Omental fat pad (tissue), 4 donors: ENCODE measurements at places on chromosomes 11 and 22.

DNA sequence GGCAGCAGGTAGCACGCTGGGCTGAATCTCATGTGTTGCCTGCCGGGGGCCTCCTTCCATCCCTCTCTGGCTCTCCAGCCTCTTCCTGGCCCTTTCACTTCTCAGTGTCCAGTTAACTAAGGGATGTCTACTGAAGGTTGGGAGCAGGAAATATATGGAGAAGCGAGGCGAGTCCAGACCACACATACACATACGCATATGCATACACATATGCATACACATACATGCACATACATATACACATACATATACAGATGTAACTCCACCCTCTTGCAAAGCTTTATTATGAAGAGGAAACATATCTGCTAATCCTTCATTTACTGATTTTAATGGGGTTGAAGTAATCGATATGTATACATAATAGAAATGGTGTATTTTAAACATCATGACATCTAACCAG, 636.1 kb upstream of the CCDC179 start:
- DNase-seq: no peak

- no peak for DNase-seq
These were observed 129.0 kb downstream of the ETS1 start for GRCh38 chr11:128458321-128458720.

GRCh38 chr11:126331286-126331685, 24.2 kb upstream of the ST3GAL4 start:
- DNase-seq: no peak

GRCh38 chr22:22710719-22711531, 66.5 kb downstream of the GGTLC2 start:
- peak; percentile 85 for DNase-seq

- DNase-seq: no peak
These were observed 4.8 kb downstream of the VPS26B start for GRCh38 chr11:134229126-134229790.

- no peak for DNase-seq
These were observed 4.8 kb upstream of the NAP1L4 start for GRCh38 chr11:2996976-2997375.

- DNase-seq: no peak
These were observed 12.3 kb downstream of the RBM4B start for GRCh38 chr11:66665369-66665768.

DNA sequence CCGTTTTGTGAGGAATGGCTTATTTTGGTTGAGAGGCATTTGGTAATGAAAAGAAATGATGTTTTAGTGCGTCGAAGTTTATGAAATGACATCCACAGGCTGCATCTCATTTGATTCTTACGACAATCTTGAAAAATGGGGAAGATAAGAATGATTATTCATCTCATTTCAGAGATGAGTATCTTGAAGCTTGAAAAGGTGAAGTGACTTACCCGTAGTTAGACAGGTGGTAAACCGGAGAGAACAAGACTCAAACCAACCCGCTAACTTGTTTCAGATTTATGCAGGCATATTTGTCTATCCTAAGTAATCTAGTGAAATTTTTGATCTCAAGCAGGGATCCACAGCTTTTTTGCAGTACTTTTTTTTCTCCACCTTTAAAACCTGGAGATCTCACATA, 9.1 kb upstream of the SORL1-AS1 start:
- DNase-seq: no peak

DNA sequence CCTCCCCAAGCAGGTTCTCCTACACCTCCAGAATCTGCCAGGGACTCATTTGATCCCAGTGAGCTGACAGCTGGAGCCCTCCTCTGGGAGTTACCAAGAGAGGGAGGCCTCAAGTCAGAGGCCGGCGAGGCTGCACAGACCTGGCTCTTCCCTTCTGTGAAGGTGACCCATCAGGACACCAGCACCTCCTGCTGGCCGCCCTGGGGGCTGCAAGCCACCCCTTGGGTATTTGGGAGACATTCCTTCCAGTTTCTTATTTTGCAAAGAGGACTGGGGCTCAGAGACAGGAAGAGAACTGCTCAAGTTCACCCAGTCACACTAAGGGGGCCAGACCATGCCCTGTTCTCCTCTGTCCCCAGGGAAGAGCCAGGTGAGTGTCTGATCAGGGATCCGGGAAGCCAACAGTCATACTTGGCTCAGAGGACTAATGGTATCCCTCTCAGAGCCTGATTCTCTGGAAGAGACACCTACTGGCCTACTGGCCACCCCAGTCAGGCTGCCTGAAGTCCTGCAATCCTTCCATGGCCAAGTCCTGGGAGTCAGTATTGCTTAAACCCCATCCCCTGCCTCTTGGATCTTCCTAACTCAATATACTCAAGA, 40.5 kb upstream of the RIC3 start:
- no peak for DNase-seq

DNA sequence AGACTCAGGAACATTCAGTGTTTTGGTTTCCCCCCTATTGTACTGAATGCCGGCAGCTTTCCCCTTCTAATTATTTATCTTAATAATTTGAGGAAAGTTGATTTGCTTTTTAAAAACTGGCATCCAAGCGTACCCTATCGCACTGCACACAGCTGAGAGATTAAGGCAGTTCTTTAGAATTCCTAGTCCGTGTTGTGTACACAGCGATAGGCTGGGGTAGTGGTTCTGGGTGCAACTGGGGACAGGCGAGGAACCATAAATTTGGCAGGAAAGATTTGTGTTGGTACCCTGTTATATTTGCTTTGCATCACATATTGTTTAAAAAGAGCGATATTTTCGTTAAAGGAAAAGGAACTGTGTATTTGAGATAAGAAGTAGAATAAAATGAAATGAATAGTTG, 39.2 kb downstream of the PTPRJ start:
- no peak for DNase-seq

- DNase-seq: no peak
These were observed 9.6 kb upstream of the MYH9 start for GRCh38 chr22:36397131-36398093.

DNA sequence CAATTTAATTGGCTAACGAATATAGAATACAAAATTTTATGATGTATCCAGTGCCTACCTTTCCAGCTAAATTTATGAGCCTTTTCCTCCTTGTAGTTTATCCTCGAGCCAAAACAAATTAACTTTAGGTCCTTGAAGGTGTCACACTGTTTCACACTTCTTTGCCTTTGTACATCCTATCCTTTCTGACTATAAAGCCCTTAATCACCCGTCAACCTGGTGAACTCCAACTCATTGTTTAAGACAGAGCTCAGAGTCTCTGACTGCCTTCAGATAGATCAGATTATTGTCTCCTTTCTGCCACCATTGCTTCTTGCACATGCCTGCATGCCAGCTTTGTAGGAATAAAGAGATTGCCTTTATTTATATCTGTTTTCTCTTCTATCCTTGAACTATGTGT, 58.8 kb downstream of the CNTN5 start:
- DNase-seq: no peak

DNA sequence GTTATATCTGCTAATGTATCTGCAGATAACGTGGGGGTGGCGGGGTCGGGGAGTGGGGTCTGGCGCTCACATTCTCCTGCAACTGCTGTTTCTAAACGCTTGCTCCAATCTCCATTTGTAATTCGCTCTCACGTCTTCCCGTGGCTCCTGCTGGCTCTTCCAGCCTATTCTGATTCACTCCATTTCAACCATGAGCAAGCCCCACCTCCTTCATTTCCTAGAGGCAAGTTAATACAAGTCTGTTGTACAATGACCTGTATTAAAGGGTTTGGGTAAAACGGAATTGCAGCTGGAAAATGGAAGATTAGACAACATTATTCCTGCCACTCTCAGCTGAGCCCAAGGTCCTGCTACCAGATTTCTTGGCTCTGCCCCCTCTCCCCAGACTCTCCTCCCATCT, 132.3 kb downstream of the CSNK2A3 start:
- DNase-seq: no peak

DNA sequence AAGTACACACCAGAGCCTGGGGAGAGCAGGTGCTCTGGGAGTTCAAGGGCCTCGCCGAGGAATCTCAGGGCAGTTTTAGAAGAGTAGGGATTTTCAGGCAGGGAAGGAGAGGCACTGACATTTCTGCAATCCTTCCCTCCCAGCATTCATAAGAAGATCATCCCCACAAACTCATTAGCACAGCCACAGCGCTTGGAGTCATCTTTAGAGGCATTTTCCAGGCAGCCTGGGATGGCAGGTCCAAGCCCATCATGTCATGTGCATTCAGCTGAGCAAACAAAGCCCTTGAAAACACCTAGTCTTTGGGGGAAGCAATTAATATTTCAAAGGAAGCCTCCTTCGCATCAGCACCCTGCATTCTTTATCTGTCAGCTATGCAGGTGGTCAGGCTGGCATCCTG, 43.8 kb downstream of the MAP6 start:
- no peak for DNase-seq

DNA sequence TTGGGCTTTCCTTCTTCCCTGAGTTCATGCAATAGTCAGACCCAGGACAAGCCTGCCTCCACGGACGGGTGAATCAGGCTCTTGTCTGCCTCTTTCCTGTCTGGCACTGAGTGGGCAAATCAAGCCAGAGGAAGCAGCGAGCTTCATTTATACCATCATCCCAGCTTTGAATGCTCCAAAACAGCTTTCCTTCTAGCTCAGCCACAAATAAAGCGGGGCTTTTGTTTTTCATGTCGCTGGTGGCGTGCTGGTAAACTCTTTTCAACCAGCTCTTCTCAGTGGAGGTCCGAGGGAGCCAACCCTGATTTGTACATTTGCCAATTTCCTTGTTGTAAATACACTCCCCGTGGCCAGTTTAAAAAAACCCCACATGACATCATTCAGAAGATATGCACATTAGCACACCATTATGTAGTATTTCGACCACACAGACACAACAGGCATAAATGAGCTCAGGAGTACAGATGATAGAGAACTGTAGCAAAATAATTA, 8.6 kb downstream of the C11orf91 start:
- no peak for DNase-seq

- no peak for DNase-seq
These were observed 143.9 kb downstream of the CADM1 start for GRCh38 chr11:115360186-115360824.

DNA sequence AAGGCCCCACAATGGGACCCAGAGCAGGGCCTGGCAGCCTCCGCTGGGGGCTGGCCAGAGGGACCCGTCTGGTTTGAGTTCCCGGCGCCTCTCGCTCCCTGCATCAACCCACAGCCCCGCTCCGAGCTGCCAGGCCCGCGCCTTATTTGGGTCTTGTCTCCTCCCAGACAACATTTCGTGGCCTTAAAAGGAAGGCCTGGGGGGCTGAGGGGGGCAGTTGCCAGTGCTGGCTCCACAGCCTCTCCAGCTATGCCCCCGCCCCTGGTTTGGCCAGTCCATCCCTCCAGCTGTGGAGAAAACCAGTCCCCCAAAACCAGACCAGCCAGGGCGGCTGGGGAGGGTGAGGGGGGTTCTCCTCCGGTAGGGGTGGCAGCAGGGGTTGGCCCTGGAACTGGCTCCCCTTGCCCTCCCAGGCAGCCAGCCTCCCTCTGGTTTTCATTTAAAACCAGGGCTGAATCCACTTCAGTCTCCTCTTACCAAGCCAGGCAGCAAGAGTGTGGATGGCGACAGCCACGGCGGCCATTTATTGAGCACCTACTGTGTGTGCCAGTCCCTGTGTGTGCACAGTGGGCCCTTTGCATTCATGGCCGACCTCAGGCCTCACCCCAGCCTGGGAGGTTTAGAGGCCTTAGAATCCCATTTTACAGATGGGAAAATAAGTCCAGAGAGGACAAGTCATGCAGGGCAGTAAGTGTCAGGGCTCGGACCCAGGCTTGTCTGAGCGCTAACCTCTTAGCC, 18.6 kb downstream of the EMID1 start:
- DNase-seq: no peak

GRCh38 chr11:78450866-78451265, 33.2 kb upstream of the GAB2 start:
- no peak for DNase-seq

- DNase-seq: no peak
These were observed 44.5 kb upstream of the RRM1 start for GRCh38 chr11:4050138-4050537.

GRCh38 chr11:62933750-62934495, 12.8 kb upstream of the CHRM1 start:
- DNase-seq: no peak

- no peak for DNase-seq
These were observed 1053.8 kb downstream of the TBC1D22A start for GRCh38 chr22:47816121-47816862.

DNA sequence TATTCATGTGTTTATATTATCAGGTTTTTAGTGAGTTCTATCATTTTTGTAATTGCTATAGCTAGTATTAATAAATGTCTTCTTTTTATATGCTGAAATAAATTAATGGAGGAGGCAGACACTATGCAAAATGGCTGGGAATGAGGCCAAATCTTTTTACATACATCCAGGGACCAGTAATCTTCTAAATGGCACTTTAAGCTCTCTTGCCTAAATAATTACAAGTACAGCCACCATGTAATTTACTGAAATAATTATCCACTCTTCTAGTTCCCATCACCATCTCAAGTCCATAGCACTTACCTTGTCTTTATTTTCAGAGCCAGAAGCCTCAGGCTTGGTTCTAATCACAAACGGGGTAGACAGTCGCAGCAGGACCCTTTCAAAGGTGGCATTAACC, 79.1 kb downstream of the GUCY1A2 start:
- DNase-seq: no peak

GRCh38 chr11:69274531-69275016, 19.4 kb upstream of the MYEOV start:
- DNase-seq: no peak

DNA sequence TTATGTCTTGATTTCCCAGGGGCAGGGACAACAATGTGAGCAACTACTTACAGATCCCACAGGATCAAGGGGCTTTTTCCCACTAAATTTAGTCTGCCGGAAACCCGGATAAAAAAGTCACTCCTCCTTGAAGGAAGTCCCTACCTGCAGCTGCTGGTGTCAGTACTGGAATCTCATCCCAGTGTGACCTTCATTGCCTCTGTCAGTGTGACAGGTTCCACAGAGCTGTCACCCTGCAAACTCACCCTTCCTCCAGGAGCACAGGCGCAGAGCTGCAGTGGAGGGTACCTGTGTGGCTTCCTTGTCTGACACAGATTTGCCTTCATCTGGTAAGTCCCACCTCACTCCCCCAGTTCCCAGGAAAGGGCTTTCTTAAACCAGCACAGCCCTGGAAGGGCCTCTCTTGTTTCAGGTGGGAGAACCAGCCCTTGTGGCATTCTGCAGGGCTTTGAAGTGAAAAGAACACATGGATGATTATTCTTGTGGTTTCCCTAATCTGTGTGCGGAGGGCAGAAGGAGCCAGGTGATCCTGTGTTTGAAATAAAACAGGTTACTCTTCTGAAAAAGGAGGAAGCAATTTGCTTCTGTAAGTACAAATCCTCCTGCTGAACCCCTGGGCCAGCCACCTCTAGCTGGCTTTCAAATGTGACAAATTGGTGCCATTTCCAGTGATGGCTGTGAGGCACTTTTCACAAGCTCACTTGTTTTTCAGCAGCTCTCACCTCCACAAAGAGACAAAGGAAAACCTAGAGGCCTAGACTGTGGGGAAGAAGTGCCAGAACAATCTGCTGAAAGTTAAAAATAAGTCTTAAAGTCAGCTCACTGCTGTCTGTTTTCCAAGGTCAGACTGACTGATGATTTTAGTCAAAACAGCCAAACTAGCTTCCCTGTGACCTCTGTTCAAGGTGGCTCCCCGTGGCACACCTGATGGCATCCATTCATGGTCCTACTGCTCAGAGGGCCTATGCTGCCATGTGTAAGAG, 9.2 kb upstream of the PRSS23 start:
- no peak for DNase-seq

GRCh38 chr22:39612811-39613548, 42.4 kb downstream of the CACNA1I start:
- DNase-seq: no peak
